Hematopoietic multipotent progenitor cell (in vitro differentiated cells): ENCODE measurements at places on chromosomes 2 and 18. TPM values are rescaled to one million over a fixed set of nuclear protein-coding genes. Genes with fewer than 3 reads are reported as not detected.

DNA sequence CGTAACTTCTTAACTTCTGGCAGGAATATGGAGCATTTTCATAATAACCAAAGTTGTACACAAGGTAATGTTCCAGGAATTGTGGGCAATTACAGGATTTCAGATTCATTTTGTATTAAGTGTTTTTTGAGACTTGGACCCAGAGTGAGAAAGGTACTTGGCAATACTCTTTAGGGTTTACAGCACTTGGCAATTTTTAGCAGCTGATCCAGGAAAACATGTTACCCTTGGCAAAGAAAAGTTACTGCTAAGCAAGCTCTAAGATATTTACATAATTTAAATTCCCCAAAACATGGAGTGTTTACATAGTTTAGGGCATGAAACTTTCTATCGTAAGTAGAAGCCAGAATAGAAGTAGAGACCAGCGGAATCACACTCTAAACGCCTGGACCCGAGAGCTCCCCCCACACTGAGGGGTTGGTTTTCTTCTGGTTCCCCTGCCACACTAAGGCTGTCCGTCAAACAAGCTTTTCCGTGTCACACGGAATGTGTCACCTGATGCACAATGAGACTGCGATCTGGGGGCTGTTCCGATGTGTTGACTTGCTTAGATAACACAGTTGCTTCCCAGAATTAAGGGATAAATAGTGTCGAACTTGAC is 177.1 kb downstream of the PTGR3 start:
- no peak for DNase-seq

DNA sequence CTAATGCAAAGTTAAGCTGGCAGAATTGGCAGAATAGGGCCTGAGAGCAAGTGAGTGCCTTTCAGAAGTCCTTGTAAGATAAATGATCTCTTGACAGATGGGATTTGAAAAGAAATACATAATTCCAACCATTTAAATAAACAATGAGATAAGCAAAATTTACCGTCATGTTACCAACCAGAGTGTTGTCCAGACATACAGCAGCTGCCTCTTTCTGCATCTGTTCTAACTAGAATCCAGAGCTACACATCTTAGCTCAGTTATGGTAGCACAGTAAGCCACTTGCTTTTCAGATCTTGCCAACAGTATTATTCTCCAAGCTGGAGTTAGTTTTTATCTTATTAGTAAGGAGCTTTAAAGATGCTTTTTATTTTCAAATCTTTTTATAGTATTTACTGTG is 179.6 kb downstream of the BARD1 start:
- no peak for DNase-seq

DNA sequence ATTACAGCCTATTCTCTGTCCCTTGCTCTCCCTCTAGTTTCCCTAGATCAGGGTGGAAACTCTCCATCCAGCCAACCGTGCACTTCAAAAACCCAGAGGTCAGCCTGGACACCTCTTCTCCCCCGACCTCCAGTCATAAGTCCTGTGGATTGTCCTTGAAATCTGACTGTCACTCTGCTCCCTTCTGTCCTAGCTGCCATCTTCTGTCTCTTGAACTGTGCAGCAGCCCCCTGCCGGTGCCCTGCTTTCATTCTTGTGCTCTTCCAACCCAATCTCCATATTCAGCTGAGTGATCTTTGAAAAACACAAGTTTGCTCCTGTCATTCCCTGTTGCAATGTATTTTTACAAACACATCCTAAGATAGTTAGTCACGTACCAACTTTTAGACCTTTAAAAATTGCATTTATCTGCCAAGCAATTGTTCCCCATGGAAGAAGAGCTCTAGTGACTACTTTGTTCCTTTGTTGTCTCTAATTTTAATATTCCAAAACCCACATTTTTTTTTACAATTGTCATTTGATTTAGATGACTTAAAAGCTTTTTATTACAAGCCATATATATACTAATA is 254.3 kb downstream of the CAMKMT start:
- DNase-seq = no peak

CAB39 gene
- total RNA-seq = 31.0 TPM

TTLL4 gene
- total RNA-seq = 12.1 TPM

PLEK gene
- 48.2 TPM for total RNA-seq
